ENCODE measurements at places on chromosomes 4 and X. TPM values are rescaled to one million over a fixed set of nuclear protein-coding genes. Genes with fewer than 3 reads are reported as not detected.

DNA sequence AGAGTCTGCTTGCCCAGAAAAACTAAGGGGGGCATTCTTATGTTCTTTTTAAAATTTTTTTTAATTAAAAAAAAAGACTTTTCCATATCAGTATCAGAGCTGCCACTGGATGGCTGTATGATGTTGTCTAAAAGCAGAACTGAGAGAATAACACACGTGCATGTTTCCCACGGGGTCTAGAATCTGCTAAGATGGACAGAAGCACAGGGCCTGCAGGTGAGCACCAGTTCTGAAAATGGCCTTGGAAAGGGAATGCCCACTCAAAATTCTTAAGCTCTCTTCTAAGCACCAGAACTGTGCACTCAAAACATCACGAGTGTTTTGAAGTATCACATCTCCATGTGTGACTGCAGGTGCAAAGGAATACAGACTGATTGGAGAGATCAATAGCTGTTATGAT is 61.1 kb downstream of the ARAP2 start:
- no peak overlapping the region for H3K4me3 ChIP-seq
- H3K36me3 ChIP-seq, result no peaks in the 10 kb centered on the region

- no peaks in the 10 kb centered on the region for H3K4me1 ChIP-seq
- no peak overlapping the region for H3K4me3 ChIP-seq
- no peak overlapping the region for H3K27ac ChIP-seq
- no peak for DNase-seq
- no peaks in the 10 kb centered on the region for H3K27me3 ChIP-seq
Measured at GRCh38 chrX:149639568-149639967, 8.0 kb upstream of the TMEM185A start.

DNA sequence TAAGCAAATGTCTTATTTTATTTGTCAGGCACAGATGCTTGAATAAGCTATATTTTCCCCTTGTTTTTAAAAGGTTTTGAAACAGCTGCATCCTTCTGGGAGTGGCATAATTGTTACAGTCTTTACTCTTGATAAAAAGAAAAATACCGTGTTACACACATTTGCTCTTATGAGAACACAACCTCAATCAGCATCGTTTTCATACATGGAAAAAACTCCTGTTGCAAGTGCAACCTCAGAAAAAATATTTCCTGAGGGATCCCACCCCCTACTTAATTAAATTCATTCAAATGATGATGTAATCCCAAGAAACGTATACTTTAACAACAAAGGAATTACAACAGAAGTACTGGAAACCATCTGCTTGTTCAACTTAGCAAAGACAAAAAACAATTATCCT is 58.6 kb downstream of the SMAD1 start:
- H3K4me3 ChIP-seq, result no peak overlapping the region
- no peaks in the 10 kb centered on the region for H3K27me3 ChIP-seq
- no peaks in the 10 kb centered on the region for H3K4me1 ChIP-seq
- no peak overlapping the region for H3K27ac ChIP-seq
- no peak for DNase-seq

DNA sequence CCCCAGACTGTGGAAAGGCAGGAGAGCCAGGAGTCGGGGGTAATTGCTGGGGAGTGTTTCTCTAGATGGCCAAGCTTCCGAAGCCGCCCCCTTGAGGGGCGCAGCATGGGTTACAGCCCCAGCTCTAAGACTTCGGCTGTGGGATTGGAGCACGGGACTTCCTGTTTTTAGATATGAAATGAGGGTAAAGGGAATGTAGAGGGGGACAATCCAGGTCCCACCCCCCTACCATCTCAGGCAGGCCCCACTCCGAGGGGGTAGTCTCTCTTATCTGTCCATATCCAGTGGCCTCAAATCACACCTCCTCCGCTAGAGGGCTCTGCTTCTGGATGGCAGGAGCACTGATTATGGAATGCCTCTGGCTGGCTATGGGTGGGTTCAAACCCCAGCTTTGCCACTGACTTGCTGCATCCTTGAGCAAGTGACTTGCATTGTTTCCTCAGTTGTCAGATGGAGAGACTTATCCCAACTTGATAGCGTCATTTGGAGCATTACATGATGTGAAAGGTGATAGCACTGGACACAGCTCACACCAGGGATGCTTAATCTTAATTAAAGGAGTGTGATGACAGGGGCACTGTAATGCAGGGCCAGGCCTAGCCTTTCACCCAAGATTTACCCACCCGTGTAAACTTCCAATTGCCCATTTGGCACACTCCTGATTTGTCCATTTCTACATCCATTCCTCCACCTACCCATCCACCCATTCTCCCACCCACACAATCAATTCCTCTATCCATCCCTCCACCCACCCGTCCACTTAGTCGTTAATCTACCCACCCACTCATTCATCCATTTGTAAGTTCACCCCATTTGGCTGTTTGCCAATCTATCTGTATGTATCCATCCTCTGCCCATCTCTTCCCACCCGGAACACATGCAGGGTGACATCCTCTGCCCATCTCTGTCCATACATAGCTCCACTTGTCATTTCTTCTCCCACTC is 848 bp upstream of the KCND1 start:
- peaks cover 27% of the 10 kb centered on the region for H3K4me1 ChIP-seq
- H3K27ac ChIP-seq, result no peak overlapping the region
- peak overlapping the region; percentile 7 for H3K4me3 ChIP-seq
- no peaks in the 10 kb centered on the region for H3K27me3 ChIP-seq
- peak; percentile 76 for DNase-seq

The CCSER1 gene
- not detected for total RNA-seq

DNA sequence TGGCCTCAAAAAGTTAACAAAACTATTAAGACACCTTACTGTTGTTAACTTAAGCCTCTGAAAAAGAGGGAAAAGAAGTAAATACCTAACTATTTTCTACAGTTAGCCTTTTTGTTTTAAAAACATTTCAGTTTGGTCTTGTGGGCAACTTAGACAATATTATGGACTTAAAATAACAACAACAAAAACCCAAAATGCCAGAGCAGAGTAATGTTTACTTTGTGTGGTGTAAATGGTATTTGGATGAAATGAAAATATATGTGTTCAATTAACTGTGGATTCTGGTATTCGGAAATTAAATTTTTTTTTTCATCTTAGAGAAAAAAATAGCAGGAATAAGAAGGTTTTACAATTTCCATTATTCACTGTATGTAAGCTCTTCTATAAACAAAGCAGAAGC is 79.6 kb upstream of the NPNT start:
- H3K27ac ChIP-seq, result no peak overlapping the region
- DNase-seq, result no peak
- H3K4me3 ChIP-seq, result no peak overlapping the region

GRCh38 chr4:106245176-106245575 is 70.8 kb downstream of the TBCK start:
- no peaks in the 10 kb centered on the region for H3K27me3 ChIP-seq
- no peak for DNase-seq
- no peak overlapping the region for H3K4me3 ChIP-seq

- no peaks in the 10 kb centered on the region for H3K4me1 ChIP-seq
- DNase-seq, result no peak
- H3K27ac ChIP-seq, result no peak overlapping the region
- no peaks in the 10 kb centered on the region for H3K36me3 ChIP-seq
- H3K4me3 ChIP-seq, result no peak overlapping the region
Measured at GRCh38 chr4:11483046-11483445, 54.4 kb upstream of the HS3ST1 start.

The NDST4 gene
- not detected for total RNA-seq

DNA sequence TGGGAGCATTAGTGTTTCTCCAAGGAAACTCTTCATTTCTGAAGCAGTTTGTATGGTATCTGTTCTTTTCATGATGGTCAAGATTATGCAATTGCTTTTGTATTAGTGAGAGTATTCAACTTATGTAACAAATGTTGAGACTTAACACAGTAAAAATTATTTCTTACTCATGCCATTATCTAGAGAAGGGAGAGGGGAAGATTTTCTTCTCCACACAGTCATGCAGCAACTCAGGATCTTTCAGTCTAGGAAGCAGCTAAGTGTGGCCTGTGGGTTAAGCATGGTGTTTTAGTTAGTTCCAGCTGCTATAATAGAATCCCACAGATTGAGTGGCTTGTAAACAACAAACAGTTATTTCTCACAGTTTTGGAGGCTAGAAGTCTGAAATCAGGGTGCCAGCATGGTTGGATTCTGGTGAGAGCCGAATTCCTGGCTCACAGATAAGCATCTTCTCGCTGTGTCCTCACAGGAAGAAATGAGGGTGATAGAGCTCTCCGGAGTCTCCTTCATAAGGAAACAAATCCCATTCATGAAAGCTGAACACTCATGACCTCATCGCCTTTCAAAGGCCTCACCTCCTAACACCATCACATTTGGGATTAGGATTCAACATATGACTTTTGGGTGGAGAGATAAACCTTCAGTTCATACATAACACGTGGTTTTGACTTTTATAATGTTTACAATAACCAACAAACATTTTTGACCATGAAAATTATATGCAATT is 101.2 kb downstream of the FRMPD4 start:
- no peak overlapping the region for H3K4me3 ChIP-seq
- no peak overlapping the region for H3K27ac ChIP-seq
- no peak for DNase-seq

The PCDH18 gene
- 0.09 TPM for total RNA-seq

The RAB41 gene
- total RNA-seq, result not detected

The GPRASP1 gene
- total RNA-seq, result 0.29 TPM

The XAGE1B gene
- total RNA-seq, result 105 TPM

GRCh38 chrX:11097933-11098332 is 13.2 kb upstream of the HCCS start:
- no peak for DNase-seq
- no peak overlapping the region for H3K4me3 ChIP-seq
- no peaks in the 10 kb centered on the region for H3K27me3 ChIP-seq
- H3K27ac ChIP-seq, result no peak overlapping the region
- H3K4me1 ChIP-seq, result no peaks in the 10 kb centered on the region
- H3K36me3 ChIP-seq, result no peaks in the 10 kb centered on the region

The GABRQ gene
- 2.3 TPM for total RNA-seq

The SUPT20HL1 gene
- not detected for total RNA-seq

- no peak overlapping the region for H3K27ac ChIP-seq
- H3K4me1 ChIP-seq, result peaks cover 5% of the 10 kb centered on the region
- no peaks in the 10 kb centered on the region for H3K36me3 ChIP-seq
- H3K27me3 ChIP-seq, result no peaks in the 10 kb centered on the region
- no peak for DNase-seq
- H3K4me3 ChIP-seq, result no peak overlapping the region
Measured at GRCh38 chr4:2245787-2246275, 3.9 kb upstream of the HAUS3 start.

DNA sequence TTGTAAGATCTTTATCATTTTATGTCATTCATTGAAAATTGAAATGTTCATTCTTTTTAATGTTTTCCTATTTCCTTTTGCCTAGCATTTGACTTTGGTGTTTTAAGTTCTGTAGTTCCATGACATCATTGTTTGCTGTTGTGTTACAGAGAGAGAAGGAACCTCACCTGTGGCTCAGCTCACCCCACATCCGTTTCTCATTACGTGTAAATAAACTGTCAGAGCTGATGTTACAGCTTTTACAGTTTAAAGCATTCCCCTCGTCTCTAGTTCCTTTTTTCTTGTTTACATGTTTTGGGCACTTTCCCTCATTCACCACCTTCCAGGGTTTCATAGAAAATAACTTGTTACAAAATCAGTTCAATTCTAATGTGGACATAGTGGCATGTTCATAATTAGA is 137.2 kb downstream of the FNIP2 start:
- DNase-seq, result no peak
- H3K36me3 ChIP-seq, result peaks cover 11% of the 10 kb centered on the region
- H3K4me3 ChIP-seq, result no peak overlapping the region
- no peak overlapping the region for H3K27ac ChIP-seq
- no peaks in the 10 kb centered on the region for H3K27me3 ChIP-seq

The SOD3 gene
- 0.31 TPM for total RNA-seq

The GALNTL6 gene
- 0.25 TPM for total RNA-seq

GRCh38 chr4:2595952-2596552 is 59.6 kb downstream of the FAM193A start:
- DNase-seq, result no peak
- no peaks in the 10 kb centered on the region for H3K27me3 ChIP-seq
- no peak overlapping the region for H3K4me3 ChIP-seq
- H3K4me1 ChIP-seq, result peaks cover 47% of the 10 kb centered on the region
- peaks cover 40% of the 10 kb centered on the region for H3K36me3 ChIP-seq
- no peak overlapping the region for H3K27ac ChIP-seq

DNA sequence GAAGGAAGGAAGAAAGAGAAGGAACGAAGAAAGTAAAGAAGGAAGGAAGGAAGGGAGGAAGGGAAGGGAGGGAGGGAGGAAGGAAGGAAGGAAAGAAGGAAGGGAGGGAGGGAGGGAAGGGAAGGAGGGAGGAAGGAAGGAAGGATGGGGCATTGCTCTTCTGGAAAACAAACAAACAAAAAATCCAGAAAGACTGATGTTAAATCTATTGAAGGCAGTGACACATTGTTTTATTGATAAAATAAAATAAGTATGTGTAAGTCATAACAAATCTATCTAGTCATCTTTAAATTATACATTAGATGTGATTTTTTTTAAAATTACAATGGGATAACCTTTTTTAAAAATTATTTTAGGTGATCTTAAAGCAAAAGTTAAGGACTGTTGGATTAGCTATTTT is 1245.5 kb downstream of the STIM2 start:
- no peak for DNase-seq
- H3K27ac ChIP-seq, result no peak overlapping the region
- no peak overlapping the region for H3K4me3 ChIP-seq

- H3K4me1 ChIP-seq, result no peaks in the 10 kb centered on the region
- no peaks in the 10 kb centered on the region for H3K27me3 ChIP-seq
- no peak overlapping the region for H3K27ac ChIP-seq
- H3K36me3 ChIP-seq, result no peaks in the 10 kb centered on the region
- no peak overlapping the region for H3K4me3 ChIP-seq
Measured at GRCh38 chr4:101200561-101200960, 146.8 kb downstream of the PPP3CA start.

The SFRP2 gene
- 0.38 TPM for total RNA-seq

The COPS4 gene
- 44.7 TPM for total RNA-seq

The FAAH2 gene
- total RNA-seq, result 0.47 TPM

DNA sequence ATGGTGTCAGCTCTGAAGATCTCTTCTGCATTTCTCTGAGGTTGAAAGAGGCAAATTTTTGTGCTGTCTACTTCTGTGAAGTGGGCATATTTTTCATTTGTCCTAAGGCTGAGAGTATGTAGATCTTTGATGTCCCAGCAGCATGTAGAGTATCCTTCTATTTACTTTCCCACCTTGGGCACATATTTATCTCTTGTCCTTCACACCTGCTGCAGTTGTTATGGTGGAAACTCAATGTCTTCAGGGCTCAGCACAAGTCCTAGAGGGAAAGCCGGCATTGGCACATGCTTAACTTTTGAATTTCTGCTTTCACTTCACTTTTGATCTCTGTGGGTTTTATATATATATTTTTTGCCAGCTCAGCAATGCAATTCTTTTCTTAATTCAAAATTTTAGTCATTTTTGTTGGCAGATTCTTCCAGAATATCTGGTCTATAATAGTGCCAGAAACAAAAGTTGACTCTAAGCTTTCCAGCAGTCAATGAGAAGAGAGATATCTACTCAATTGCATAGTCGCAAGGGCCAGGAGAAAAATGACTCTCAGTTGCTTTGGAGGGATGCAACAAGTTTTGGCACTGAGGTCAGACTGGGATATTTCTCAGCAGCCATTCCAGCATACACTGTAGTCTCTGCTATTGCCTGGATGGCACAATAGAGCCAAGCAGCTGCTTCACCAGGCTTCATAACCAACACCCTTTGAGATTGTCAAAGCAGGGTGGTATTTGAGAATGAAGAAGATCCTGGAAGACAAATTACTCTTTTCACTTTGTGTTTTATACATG is 127.8 kb upstream of the FAT1 start:
- no peak for DNase-seq
- H3K4me3 ChIP-seq, result no peak overlapping the region
- no peaks in the 10 kb centered on the region for H3K36me3 ChIP-seq
- H3K27me3 ChIP-seq, result no peaks in the 10 kb centered on the region
- H3K4me1 ChIP-seq, result peaks cover 4% of the 10 kb centered on the region
- H3K27ac ChIP-seq, result no peak overlapping the region

The C4orf54 gene
- not detected for total RNA-seq

- peaks cover 2% of the 10 kb centered on the region for H3K27me3 ChIP-seq
- no peak overlapping the region for H3K4me3 ChIP-seq
- no peaks in the 10 kb centered on the region for H3K4me1 ChIP-seq
Measured at GRCh38 chr4:108527723-108528122, 92.7 kb upstream of the RPL34 start.
